Stimulated activated CD8-positive, alpha-beta memory T cell treated with anti-CD3 and anti-CD28 coated beads, Interleukin-2, amount 100 ng/mL, for 1 hour (primary cell): ENCODE measurements at places on chromosomes 7 and 10.

- DNase-seq, result no peak
Observed at GRCh38 chr7:128757203-128757602, 18.0 kb downstream of the CALU start.

GRCh38 chr10:3526727-3527501 lies 258.1 kb downstream of the KLF6 start:
- DNase-seq, result no peak

DNA sequence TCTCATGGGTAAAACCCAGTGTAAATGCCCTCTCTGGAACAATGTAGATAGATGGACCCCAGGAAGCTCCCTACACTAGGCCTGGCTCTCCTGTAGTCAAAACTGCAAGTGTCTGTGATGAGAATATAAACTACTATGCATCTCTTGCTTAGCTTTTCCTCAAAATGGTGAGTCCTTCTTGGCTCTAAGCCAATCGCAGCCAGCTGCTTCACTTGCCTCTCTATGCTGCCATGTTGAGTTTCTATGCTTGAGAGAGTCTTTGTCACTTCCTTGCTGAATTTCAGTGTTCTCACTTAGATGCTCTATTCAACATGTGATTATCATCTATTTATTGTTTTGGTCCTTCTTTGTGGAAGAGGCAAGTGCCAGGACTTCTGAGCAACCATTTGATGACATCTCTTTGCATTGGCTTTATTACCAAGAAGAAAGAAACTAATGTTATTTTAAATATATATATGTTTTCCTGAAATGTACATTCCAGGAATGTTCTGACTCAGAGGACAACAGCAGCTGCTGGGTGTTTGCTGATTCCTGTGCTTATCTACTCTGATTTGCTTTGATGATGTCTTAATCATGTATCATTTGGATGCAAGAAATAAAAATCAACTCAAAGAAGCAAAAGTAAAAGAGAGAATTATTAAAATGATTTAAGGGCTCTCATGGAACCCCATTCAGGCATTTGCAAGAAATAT lies 16.6 kb downstream of the TAS2R40 start:
- DNase-seq, result no peak

DNA sequence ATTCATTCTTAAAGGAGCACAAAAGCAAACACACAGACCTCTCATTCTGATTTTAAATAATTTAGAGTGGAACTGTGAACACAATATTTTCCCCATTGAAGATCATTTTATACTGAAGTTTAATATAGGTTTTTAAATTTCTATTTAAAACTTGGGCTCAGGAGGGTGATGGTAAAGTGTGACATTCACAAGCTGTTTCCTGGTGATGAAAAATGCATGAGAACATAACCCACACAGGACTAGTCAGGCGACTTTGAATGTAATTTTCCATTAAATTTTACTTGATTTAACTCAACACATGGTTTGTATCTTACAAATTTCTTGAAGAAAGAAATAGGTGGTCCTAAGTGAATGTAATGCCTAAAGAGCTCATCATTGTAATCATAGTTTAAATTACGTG lies 143.6 kb downstream of the CDK14 start:
- no peak for DNase-seq

DNA sequence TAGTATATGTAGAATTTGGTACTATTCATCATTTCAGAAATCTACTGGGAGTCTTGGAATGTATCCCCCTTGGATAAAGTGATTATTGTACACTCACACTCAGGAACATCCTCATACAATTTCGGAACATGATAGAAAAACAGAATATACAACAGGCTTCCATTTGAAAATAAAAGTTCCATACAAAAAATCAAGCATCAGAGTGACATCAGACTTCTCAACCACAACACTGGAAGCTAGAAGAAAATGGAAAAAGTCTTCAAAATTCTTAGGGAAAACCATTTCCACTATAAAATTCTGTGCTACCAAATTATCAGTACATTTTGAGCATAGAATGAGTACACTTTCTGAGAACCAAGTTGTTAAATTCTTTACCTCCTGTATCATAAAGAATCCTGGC lies 8.8 kb downstream of the LYZL1 start:
- DNase-seq, result no peak

DNA sequence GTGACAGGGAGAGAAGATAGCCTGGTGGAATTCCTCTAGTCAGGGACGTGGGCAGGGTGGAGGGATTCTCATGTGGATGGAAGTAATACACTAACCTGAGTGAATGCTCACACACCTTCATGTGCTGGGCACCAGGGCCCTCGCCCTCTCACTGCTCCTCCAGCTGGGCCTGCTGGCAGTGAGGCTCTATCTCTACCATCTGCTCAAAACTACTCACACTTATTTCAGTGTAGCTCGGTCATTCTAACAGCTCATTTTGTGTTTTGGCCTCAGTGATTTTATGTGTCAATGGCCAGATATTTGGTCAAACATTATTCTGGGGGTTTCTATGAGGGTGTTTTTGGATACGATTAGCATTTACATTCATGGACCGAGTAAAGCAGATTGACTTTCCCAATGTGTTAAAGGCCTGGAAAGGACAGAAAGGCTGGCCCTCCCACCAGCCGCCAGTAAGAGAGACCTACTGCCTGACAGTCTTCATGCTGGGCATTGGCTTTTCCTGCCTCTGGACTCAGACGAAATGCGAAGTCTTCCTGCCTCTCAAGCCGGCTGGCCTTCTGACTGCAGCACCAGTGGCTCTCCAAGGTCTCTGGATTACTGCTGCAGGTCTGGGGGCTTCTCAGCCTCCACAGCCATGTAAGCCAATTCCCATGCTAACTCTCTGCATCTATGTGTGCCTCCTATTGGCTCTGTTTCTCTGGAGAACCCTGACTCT lies 335.4 kb downstream of the CXCL12 start:
- DNase-seq, result no peak

DNA sequence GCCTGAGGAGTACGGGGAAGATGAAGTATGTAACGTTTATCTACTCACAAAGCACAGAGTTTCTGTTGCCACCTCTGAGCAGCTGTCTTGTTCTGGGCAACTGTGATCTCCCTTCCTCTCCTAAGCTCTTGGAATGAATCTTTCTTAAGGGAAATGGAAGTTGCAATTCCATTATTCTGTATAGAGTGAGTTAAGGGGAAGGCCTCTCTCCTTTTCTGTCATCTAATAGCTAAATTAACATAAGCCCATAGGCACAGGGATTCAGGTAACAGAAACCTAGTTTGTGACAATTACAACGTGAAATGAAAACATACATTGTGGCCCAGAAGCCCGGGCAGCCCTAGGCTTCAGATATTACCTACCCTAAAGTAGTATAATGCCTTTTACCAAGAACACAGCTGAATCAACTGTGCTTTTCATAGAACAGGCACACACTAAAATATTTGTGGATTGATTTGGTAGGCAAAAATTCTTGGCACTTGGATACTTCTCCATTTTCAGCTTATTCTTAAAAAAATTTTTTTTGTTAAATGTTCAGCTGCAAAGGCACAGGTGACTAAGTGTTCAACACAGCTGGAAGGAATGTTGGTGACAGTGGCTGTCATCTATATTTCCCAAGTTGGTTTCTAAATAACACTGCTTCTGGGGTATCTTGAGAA lies 3.8 kb upstream of the PDCD4 start:
- DNase-seq, result no peak

DNA sequence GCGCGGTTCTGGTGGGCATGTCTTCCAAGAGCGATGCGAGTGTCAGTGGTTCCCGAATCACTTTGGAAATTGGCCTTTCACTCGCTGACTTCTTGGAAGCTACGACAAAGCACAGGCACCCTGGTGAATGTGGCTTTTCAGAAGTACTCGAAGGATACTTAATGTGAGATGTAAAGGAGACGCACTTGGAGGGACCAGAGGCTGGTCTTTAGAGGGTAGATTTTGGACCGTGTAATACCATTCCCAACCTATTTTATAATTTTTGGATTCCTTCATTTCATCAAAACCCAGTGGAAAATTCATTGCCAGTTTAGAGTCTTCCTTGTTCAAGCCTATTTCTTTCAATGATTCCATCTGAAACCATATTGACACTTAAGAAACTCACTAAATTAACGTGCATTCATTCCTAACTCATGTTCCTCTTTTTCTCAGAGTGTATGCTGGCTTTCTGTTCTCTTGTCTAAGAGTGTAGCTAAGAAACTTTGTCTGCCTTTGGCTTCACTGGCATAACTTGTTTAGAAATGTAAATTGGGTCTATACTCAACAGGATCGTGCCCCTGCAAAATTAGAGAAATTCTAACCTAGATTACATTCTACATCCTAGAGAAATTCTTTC lies 645 bp upstream of the COPG2 start:
- DNase-seq, result no peak

GRCh38 chr7:43616977-43617376 lies 34.1 kb downstream of the STK17A start:
- DNase-seq, result no peak

- DNase-seq, result no peak
Observed at GRCh38 chr7:121901026-121901425, 28.1 kb downstream of the PTPRZ1 start.

- DNase-seq, result no peak
Observed at GRCh38 chr10:76285012-76285411, 853.6 kb downstream of the LRMDA start.

DNA sequence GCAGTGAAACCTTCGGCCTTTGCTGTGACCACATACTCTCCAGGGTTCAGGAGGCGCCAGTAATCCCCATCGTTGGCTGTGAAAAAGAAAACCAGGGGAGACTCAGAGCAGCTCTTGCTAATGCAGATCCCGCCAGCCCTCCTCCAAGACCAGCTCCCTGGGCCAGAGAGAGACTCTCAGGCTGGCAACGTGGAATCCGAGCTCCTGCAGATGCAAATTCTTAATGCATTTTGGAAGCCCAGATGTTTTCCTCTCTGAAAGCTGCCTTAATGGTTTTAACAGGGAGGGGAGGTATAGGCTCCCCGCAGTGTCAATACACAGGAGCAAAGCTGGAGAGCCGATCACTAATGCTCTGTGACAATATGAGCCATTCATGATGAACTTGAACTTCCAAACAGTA lies 80.8 kb downstream of the GPR26 start:
- no peak for DNase-seq

GRCh38 chr7:137335814-137336213 lies 7.7 kb downstream of the PTN start:
- DNase-seq, result no peak

GRCh38 chr10:12444981-12445700 lies 95.8 kb downstream of the CAMK1D start:
- DNase-seq, result no peak

DNA sequence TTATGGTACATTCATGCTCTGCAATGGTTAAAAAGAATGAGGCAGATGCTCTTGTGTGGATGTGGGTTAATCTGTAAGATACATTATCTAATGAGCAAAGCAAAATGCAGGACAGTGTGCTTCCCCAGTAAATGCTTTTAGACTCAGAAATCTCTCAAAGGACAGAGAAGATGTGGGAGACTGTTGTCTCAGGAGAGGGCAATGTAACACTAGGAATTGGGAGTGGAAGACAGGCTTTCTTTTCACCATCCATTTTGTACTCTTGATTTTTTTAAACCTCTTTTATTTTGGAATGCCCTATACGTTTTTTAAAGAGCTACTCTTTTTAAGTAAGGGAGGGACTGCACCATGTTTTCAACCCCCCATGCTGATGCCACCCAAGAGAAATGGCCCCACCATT lies 77.5 kb upstream of the ADAM12 start:
- DNase-seq, result no peak

DNA sequence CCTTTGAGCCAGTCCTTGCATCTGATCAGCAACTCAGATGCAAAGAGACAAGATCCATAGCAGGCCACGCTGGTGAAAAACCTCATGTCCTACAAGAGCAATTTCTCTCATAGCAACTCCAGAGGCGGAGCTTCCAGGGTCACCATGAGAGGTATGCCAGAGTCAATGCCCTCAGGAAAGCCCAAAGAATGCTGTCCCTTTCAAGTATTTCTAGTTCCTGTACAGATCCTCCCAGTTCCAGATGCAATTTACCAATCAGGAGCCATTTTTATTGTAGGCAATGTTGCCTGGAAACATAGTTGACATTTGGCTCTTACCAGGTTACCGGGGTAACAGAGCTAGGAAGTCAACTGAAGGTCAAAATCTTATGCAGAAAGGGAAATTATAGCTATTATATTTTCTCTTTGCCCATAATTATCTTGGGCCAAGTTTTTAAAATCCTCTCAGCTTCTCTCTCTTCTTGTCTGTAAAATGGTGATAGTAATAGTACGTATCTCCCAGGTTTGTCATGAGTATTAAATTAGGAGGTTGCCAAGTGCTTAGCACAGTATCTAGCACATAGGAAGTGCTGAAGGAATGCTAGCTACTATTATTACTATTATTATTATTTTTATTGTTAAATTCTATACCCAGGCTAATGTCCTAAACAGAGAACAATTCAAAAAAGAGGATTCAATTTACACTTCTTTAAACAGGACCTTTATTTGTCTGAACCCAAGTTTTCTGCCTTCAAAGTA lies 46.3 kb upstream of the TM9SF3 start:
- DNase-seq, result no peak

DNA sequence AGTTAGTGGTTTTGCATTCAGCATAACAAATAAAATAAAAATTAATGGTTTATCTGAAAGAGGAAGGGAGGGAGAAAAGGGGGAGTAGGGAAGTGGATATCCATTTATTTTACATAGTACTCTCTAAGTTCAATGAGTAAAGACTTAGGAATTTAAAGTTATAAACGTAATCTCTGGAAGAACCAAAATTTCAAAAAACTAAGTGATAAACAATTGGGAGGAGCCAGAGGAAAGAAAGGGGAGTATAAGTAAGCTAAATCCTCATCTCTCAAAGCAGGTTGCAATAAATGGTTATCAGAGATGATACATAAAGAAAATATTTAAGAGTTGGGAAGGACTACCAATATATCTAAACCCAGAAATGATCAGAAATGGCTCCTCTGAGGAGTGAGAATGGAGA lies 46.4 kb downstream of the ANK3 start:
- no peak for DNase-seq

DNA sequence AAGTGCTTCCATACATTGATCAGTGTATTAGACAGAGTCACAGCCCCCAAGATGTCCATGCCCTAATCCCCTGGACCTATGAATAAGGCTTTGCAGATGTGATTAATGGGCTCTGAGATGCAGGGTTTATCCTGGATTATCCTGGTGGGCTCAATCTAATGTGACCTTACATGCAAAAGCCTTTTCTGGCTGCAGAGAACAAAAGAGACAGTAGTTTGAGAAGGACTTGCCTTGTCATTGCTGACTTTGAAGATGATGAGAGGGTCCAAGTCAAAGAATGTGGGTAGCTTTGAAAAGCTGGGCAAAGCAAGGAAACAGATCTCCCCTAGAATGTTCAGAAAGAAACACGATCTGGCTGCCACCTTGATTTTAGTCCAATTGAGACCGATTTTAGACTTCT lies 238.7 kb downstream of the CCSER2 start:
- no peak for DNase-seq

- DNase-seq, result no peak
Observed at GRCh38 chr10:119404719-119405519, 137.6 kb downstream of the RGS10 start.

GRCh38 chr7:142563470-142563869 lies 185.8 kb upstream of the PRSS1 start:
- DNase-seq, result no peak

DNA sequence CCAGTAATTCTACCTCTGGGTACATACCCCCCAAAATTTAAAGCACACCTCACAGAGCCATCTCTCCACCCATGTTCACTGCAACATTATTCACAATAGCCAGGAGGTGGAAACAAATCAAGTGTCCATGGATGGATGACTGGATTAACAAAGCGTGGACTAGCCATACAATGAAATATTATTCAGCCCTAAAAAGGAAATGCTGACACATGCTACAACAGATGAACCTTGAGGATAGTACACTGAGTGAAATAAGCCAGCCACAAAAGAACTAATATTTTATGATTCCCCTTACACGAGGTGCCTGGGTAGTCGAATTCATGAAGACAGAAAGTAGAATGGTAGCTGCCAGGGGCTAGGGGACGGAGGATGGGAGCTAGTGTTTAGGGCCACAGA lies 31.1 kb upstream of the PTPRN2 start:
- no peak for DNase-seq
